ENCODE measurements at places on chromosomes 6 and 20.

DNA sequence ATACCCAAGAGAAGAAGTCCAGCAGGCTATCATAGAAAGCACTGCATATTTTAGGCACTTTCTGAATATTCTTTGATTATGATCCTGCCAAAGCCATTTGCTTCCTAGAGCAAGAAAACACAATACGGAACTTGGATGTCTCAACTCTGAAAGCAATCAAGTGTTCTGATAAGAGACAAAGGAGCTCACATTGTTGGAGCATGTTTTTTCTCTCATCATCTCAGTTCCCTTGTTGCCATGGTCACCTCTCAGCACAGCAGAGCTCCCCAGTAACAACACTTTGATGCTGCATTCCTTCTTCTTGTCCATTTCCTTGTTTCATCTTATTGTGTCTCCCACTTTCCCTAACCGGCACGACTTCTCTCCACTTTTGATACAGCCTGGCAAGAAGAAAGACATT lies 168.7 kb upstream of the FUT9 start:
- no peak for DNase-seq

DNA sequence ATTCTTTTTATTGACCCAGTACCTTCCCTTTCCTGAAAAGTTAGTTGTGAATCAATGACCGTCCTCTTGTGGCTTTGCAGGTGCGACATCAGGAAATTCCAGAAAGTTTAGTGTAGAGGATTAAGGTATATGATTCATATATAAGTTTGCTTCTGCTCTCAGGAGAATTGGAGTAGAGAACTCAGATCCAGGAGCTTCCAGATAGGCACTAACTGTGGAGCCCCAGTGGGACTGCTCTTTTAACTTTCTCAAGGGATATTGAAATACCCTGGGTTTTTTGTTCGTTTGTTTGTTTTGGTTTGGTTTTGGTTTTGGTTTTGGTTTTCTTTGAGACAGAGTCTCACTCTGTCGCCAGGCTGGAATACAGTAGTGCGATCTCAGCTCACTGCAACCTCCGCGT lies 9.5 kb downstream of the TAAR2 start:
- DNase-seq, result no peak

DNA sequence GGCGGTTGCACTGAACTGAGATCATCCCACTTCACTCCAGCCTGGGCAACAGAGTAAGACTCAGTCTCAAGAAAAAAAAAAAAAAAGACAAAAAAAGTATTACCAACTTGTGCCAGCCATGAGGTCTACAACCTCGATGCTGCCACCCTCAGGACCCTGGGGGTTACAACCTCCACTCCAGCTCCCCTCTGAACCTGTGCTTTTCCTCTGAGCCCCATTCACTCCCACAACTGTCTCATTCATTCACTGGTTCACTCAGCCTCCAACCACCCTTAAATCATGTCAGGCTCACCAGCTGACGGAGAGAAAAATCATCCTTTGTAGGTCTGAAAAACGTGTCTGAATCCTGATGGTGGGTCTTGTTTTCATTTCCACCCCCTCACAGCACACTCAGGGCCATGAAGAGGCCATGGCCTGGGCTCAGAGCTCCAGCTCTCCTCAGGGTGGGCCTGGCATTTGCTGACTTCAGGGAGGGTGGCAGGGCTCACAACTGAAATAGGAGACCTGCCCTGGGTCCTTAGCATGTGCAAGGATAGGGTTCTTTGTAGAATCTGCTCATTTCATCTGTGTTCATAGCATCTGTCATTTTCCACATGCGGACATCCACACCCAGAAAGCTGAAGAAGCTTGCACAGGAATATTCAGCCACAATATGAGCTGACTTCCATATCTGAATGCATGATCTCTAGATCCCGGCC lies 1.9 kb upstream of the ULBP1 start:
- DNase-seq, result no peak

DNA sequence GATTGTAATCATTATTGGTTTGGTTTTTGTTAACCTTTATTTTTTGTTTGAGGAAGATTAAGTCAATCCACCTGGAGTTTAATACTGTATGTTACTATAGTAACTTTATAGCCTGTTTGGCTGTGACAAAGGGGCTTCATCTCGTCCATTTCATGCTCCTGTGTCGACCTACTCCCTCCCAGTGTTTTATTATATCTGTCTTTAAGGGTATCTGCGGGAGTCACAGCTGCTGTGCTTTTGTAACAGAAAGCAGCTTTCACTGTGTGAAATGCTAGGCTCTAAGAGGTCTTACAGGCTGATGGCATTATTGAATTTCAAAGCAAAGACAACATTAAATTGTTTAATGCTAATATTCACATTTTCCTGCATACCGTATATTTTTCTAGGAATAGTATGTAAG lies 698.0 kb upstream of the POU3F2 start:
- DNase-seq, result no peak

- no peak for DNase-seq
Measured at GRCh38 chr6:19210849-19211590, 626.1 kb upstream of the ID4 start.

Measured in T-cell (primary cell).